ENCODE measurements at places on chromosomes 11 and 22.
A peak's percentile ranks its signal among the peaks of the same experiment; 100 is the strongest.

- peak; percentile 70 for DNase-seq
Measured at GRCh38 chr22:39299829-39300178, 19.6 kb downstream of the RPL3 start.

GRCh38 chr11:36724742-36725385, 126.8 kb upstream of the RAG2 start:
- no peak for DNase-seq

- DNase-seq: no peak
Measured at GRCh38 chr11:48058788-48059187, 78.4 kb downstream of the PTPRJ start.

- DNase-seq: peak; percentile 57
Measured at GRCh38 chr11:770642-771616, 6.4 kb downstream of the GATD1 start.

GRCh38 chr11:65646958-65647701, 9.2 kb downstream of the SIPA1 start:
- peak; percentile 76 for DNase-seq

DNA sequence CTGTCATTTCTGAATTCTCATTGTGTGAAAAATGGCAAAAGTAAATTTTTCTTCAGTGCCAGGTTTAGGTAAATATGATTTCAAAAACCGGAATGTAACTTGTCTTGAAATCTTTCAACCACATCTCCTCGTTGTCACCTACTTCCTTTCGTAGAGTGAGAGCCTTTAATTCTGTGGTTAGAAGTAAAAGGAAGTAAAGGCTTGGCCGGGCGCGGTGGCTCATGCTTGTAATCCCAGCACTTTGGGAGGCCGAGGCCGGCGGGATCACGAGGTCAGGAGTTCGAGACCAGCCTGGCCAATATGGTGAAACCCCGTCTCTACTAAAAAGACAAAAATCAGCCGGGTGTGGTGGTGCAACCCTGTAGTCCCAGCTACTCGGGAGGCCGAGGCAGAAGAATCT, 29.8 kb downstream of the SGSM3 start:
- no peak for DNase-seq

DNA sequence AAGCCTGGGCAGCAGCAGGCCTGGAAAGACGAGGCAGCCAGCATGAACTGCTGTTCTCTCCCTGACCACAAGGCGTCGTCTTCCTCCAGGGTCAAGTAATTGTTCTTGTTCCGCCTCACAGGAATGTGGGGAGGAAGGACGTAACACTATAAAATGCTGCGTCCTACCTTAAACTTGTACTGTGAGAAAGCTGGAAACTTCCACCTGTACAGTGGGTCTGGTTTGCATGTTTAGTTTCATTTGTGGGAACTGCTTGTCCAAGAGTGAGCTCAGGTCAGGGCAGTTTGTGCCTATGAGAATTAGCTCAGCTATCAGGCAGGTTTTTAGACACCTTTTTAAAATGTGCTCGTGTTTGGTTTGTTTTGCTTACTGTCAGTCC, 55.2 kb downstream of the PANX1 start:
- peak; percentile 86 for DNase-seq

GRCh38 chr11:118605116-118605867, 2.1 kb upstream of the PHLDB1 start:
- DNase-seq: peak; percentile 86

DNA sequence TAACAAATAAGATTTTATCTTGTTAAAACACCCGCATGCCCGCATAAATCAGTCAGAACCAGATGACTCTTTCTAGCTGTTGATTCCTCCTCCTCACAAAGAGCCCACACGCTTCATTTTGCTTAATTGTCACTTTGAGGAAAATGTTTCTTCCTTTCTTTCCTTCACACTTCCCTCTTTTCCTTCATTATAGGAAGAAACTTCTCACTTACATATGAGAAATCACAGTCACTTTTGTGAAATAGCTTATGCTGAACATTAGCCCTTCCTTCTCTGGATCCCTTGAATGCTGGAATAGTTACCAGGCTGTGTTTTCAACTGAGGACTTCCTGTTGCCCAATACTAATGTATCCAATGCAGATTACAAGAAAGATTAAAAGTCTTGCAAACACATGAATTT, 5.8 kb downstream of the MS4A6E start:
- DNase-seq: no peak

DNA sequence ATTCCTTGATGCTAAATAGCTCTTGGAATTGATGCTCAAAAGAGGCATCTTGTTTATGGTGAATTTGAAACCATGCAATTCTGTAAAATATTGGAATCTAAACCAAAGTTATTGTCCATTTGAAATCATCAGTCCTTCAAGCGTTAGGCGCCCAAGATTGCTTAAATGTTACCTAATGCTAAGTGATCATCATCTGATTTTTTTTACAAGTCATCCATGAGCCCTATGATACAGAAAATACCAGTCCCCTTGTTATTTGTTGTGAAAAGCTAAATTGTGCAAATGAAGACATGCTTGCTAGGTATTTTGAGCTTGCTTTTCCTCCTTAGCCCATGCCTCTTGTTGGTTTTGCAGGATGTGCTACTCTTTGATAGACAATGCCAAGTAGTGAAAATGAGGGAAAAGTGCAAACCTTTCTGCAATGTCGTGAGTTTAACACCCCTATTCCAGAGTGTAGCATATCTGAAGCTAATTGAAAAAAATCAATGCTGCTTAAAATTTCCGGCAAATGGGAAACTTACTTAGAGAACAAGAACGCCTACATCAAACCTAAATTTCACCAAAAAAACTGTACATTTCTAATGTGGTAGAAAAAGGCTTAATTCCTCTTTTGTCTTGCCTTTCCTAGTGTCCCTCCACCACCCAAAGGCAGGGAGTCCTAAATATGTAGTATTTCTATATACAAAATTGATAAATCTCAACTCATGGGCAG, 1.9 kb downstream of the GRK3 start:
- DNase-seq: no peak

DNA sequence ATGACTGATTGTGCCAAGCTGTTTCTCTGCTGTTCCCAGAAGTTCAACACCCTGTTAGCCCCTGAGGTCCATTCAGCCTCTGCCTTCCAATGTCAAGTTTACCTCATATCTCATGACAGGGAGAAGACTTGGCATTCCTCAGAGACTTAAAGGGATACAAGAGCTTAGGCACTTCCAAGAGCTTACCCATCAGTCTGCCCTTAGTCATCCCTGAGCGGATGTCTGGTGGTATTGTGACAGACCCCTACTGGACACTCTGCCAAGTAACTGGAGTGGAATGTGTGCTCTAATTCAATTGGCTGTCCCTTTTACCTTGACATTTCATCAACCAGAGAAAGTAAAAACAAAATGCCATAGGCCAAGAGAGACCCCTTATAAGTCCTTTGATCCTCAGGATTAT, 151.5 kb downstream of the AASDHPPT start:
- no peak for DNase-seq

GRCh38 chr11:64268893-64269539, 15.4 kb downstream of the BAD start:
- peak; percentile 82 for DNase-seq

DNA sequence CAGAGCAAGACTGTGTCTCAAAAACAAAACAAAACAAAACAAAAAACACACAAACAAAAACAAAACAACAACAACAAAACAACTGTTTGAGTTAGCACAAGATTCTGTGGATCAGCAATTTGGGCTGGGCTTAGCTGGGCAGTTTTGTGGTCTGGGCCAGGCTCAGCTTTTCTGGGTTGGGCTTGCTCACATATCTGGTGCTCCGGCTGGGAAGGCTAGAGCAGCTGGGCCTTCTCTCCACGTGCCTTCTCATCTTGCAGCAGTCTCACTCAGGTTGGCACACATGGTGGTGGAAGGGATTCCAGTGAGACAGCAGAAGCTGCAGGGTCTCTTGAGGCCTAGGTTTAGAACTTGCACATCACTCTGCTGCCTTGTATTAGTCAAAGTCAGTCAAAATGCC, 35.7 kb downstream of the EIF3F start:
- DNase-seq: no peak

- DNase-seq: no peak
Measured at GRCh38 chr22:34070051-34070450, 149.8 kb upstream of the LARGE1 start.

DNA sequence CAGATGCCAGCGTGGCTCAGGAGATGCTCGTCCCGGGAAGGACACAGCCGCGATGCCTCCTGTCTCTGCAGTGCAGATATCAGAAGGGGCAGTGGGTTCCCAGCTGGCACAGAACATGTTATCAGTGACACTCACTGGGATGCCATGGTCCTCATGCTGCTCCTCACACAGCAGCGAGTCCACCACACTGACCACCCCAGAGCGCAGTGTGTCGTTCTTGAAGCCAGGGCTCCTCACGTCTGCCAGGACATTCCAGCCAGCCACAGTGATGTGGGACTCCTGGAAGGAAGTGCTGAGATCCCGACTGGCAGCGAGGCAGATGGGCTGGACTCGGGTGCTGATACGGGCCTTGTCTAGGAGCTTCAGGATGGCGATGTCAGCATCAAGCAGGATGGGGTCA, 13.1 kb upstream of the SLC1A2 start:
- DNase-seq: no peak

DNA sequence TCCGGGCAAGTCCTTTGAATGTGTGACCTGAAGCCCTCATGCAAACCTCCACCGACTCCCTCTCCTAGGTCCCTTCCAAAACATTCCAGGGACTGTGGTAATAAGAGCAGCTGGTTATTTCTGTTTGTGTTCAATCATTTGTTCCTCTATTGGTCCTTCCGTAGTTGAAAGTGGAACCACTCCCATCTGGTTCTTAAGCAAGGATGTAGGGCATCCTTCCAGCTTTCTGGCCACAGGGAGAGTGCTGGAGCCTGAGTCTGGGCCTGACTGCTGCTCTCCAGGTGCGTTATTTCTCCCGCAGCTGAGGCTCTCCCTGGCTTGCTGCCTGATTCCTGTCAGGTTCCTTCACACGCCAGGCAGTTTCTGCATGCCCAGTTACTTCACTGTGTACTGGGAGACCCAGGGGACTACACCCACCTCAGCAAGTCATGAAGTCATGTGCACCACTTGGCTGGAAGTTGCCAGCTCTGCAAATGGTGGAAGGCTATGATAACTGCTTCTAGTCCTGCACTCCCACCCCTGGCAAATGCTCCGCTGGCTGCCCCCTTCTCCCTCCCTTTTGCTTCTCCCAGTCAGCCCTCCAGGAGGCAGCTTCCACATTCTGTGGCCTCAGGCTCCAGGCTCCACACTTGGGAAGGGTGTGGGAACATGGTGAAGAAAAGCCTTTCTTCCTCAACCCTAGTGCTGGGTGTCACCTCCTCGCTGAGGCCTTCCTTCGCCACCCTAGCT, 4.0 kb upstream of the ALX4 start:
- no peak for DNase-seq

DNA sequence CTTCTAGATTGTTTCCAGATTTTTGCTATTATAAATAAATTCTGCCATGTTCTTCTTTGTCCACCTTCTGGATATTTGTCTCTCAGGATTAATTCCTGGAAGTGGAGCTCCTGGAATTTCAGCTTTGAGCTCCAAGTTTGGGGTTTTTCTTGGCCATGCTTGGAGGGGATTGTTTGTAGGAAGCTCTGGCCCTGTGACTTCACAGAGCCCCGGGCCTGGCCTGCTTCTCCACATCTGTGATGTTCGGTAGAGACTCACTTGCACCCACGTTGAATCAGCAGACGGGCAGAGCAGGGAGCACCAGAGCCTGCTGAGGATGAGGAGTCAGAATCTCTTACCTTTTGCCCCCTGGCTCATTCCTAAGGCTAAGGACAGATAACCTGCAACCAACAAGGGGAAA, 35.7 kb downstream of the LRRC32 start:
- no peak for DNase-seq

DNA sequence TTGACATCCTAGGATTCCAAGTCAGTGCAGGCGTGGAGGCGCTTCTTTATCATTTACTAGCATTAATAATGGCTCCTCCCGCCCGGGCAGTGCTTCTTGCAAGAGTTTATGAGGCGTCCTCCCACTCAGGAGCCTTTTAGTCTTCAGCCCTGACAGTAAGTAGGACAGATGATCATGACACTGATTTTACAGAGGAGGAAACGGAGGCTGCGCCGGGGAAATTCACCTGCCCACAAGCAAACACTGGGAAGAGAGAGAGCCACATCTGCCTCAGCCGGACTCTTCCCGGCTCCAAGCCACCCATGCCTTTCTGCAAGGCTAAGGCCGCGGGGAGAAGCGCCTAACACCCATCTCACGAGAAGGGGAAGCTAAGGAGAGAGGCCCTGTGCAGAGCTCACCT, 35.9 kb downstream of the KIAA0930 start:
- no peak for DNase-seq

- no peak for DNase-seq
Measured at GRCh38 chr11:130787973-130788570, 128.2 kb downstream of the SNX19 start.

- DNase-seq: no peak
Measured at GRCh38 chr11:88345408-88345807, 7.9 kb upstream of the CTSC start.
